ENCODE measurements at places on chromosomes 13 and 19.

GRCh38 chr13:99326012-99326411, 18.8 kb upstream of the GPR183 start:
- DNase-seq = no peak

DNA sequence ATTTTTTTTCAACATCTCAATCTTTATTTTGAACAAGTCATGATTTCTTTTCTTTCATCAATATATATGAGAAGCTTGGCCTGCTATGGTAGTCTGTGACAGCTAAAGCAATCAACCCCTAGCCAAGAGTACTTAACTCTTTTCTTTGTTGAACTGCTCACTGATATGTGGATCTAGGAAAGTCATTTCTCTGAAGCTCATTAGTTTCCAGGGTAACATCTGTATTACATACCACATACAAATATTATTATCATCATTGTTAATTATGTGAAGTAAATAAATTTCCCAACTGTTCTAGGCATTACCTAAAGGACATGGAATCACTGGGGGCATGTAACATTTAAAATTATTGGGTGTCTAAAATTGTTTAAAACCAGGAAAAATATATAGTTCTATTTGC, 267.3 kb downstream of the DCT start:
- DNase-seq = no peak

GRCh38 chr13:99315186-99315585, 8.0 kb upstream of the GPR183 start:
- no peak for DNase-seq

GRCh38 chr19:45514376-45515051, 7.2 kb downstream of the VASP start:
- no peak for DNase-seq

DNA sequence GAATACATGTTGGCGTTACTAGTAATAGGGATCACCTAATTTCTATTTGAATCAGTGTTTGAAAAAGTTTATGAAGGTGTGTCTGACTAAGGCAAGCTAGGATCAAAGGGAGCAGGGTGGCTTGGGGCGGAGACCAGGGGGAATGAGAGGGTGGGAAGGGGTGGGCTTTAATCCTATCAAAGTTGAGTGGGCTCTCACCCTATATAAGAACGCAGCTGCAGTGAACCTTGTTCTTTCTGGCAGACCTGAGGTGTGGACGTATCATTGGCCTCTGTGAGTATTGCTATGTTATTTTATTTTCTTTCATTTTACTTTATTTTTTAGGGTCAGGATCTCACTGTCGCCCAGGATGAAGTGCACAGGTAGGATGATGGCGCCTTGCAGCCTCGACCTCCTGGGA, 37.4 kb downstream of the NLRP12 start:
- DNase-seq = no peak

GRCh38 chr13:82687884-82688283, 1194.4 kb downstream of the SLITRK1 start:
- no peak for DNase-seq

- no peak for DNase-seq
Measured at GRCh38 chr19:28020619-28021258, 1192.2 kb downstream of the UQCRFS1 start.

GRCh38 chr13:113598481-113598880, 13.9 kb downstream of the TFDP1 start:
- no peak for DNase-seq

- no peak for DNase-seq
Measured at GRCh38 chr19:31347828-31348392, 1.3 kb downstream of the TSHZ3 start.

- DNase-seq = no peak
Measured at GRCh38 chr19:16756649-16757048, 37.0 kb downstream of the NWD1 start.

- DNase-seq = no peak
Measured at GRCh38 chr13:52644108-52644507, 1.9 kb downstream of the HNRNPA1L2 start.

DNA sequence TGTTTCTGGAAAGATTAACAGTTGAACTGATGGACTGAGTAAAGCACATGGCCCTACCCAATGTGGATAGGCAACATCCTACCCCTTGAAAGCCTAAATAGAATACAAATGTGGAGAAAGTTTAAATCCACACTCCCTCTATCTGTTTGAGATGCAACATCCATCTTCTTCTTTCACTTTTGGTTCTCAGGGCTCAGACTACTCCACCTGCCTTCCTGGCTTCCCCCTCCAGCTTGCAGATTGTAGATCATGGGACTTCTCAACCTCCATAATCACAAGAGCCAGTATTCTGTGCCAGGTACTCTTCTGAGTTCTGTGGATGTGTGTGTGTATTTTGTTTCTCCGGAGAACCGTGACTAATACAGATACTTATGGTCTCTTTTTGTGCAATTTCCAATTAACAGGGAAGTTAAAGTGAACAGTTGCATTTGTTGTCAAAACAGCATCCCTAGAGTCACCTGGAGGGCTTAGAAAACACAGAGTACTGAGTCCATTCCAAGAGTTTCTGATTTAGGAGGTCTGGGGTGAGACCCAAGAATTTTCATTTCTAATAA, 590.3 kb upstream of the MIR17HG start:
- no peak for DNase-seq

DNA sequence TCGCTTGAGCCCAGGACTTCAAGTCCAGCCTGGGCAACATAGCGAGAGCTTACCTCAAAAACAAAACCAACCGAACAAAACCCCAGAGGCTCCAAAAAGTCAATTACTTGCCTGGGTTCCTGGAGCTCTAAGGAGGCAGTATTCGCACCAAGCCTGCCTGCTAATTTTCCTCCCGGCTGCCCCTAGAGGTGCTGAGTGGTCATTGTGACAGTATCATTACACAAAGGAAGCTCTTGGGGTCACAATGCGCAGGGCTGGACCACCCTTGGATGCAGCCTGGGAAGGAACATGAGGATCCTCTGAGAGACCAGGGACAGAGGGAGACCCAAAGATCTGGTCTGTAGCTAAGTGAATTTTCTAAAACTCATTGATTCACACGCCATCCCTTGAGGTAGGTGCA, 8.5 kb upstream of the PEX11G start:
- no peak for DNase-seq

GRCh38 chr13:101489643-101490405, 37.3 kb downstream of the ITGBL1 start:
- DNase-seq = no peak

DNA sequence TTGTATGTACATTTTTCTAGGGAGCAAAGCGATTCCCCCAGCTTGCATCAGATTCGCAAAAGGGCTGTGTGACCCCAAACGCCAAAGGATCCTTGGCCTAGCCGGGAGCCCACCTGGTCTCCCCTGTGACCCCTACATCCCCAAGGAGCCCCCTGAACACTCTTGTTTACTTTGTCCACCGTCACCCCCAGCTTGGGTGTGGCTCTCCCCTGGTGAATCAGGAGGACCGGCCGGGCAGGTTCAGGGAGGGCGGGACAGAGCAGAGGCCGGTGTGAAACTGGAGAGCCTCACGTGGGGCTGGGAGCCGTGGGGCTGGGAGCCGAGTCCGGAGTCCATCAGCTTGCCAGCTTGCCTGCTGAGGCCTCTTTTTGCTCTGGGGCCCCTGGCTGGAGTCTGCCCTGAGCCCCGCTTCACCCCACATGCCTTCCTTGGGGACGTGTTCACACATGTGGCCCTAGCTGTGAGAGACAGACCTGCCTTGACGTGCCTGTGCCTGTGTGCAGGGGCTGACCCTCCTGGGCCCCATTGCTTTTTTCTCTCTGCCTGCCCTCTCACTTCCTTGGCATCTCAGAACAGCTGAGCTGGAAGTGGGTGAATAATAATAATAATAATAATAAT, 2.0 kb downstream of the ITPKC start:
- DNase-seq = no peak

DNA sequence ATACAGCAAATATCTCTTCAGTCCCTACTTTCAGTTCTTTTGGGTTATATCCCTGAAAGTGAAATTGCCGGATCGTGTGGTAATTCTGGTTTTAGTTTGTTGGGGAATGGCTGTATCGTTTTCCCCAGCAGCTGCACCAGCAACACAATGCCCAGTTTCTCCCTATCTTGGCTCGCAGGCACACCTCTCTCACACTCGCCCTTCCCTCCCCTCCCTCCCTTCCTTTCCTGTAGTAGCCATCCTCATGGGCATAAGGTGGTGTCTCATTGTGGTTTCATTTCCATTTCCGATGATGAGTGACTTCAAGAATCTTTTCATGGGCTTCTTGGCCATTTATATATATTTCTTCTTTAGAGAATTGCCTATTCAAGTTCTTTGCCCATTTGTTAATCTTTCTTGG, 8.6 kb upstream of the GPR18 start:
- DNase-seq = no peak

GRCh38 chr13:40102360-40102727, 446.9 kb downstream of the COG6 start:
- DNase-seq = no peak

Measured in fibroblast of skin of left biceps (primary cell).